HepG2 (cell line): ENCODE measurements at places on chromosomes 2 and 18.
A peak's percentile ranks its signal among the peaks of the same experiment; 100 is the strongest.

DNA sequence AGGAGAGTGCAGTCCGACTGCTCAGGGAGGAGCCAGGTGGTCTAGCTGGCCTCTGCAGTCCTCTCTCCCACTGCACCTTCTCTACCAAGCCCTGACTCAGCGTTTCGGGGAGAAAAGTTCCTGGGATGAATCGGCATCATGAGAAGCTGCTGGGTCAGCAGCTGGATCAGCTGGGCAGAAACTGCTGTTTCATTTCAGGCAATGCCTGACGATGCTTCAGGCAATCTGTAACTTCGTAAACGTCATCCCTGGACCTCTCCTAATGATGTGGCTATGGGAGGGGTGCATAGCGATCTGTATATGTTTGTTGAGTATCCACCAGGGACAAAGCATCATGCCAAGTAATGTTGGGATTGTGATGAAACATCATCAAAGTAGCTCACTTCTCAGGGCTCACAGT lies 20.7 kb downstream of the LIPG start:
- no peak for DNase-seq

DNA sequence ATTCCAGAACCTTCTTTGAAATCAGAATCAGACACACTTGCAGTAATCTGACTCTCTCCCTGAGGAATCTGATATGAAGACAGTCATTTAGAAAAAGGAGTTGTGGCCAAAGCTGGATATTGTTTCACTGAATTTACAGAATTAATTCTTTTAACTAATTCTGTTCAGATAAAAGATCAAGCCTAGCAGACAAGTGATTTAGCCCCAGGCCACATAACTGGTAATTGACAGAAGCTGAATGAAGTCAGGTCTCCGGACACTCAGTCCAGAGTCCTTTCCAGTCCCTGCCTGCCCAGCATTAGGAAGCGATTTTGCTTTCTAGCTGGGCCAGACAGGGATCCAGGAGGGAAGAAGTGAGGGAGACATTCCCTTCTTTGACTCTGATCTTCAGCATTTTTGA lies 110.7 kb upstream of the AQP4 start:
- DNase-seq, result no peak

DNA sequence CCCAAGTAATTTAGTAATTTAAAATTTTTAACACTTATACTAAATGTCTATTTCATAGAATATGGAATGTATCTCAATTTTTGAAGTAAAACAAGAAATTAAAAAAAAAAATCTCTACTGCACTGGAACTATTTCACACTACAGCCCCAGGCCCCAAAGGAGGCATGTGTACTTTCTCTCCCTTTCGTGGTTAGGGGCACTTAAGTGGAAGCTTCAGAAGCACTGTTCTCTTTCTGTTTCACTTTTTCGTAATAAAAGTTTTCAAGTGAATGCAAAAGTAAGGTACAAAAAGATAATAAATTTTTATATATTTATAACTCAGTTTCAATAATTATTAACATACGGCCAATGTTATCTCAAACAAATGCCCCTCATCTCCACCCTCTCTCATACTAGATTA lies 123.8 kb upstream of the STON1 start:
- no peak for DNase-seq

DNA sequence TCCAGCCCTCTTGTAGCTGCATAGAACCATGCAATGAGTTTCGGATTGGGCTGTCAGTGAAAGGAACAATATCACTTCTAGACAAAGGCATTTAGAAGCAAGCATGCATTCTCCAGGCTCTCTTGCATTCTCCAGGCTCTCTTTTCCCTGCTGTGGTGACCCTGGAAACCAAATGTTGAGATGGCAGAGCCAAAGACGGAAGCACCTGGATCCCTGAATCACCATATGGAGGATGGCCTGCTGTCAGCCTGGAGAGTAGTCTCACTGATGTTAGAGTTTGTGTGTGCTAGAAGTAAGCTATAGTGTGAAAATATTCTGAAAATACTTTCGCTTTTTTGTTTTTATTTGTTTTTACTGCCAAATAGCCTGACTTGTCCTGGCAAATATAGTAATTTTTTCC lies 203.9 kb downstream of the C1D start:
- no peak for DNase-seq

GRCh38 chr2:207458582-207458981 lies 71.2 kb upstream of the CREB1 start:
- DNase-seq, result no peak

DNA sequence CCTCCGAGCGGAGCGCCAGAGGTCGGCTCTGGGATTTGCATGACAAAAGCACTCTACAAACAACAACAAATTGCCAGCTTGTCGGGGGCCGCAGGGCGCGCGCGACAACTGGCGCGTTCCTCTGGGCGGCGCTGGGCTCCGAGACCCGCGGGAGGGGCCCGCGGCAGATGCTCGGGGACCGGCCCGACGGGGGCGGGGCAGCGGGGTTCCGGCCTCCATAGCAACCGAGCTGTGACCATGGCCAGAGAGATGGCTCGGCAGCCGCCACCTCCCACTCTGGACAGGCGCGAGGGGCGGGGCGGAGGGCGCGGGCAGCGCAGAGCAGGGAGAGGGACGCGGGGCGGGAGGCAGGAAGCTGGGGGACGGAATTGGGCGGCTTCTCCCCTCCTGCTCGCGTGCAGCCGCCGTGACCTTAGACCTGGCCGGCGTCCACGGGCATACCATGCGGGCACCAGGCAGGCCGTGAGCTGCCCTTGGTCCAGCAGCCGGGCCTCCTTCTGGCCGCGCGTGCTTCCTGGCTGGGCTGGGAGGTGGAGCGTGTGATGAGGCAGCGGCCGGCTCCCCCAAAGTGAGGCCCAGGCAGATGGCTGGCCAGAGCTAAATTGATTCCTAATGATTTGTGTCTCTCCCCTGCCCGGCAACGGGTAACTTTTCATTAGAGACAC lies 171.5 kb downstream of the CELF4 start:
- no peak for DNase-seq

DNA sequence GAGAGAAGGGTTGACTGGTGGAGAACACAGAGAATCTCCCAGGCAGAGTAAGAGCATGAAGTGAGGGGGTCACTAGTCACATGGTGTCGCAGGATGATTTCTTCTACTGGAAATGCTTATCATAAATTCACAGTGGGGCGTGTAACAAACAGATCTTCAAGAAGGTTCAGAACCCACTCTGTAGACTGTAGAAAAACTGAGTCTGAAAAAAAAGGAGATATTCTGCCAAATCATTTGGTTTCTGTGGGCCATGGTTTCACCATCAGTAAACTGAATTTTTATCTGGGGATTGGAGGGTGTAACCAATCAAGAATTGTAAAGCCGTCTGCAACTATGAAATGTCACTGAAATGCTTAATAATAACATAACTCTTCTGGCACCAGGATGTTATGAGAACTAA lies 15.0 kb downstream of the TPGS2 start:
- DNase-seq, result no peak

DNA sequence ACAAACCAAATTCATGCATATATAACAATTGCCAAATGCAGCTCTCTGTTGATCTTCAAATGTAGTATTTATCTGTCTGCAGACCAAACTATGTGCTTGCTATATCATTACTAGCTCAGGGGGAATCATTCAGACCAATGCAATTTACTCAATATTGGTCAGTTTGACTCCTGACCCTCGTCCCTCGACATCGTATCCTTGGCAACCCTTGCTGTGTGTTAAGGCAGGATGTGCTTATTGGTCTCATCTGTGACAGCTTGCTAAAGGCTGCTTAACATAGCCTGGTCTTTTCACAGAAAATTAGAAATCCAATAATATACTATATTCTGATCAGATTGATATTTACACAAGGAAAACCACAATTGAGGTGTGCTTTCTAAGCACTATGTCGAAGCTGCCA lies 747.1 kb downstream of the GALR1 start:
- DNase-seq, result no peak

DNA sequence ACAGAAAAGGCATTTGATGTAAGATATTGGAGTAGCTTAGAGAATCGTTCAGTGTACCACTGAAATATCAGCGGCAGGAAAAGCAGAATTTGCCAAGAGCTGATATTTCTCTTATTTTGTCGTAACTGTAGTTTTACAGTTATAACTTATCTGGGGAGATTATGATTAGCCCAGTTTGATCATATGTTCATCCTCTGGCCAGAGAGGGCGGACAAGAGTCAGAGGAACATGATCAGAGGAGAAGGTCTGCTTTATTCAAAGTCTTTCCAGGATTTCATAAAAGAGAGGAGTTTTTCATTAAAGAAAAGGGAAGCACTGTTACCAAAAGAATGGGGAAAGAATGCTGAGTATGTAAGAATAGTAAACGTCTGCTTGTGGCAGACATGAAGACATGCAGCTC lies 1655.6 kb downstream of the DPP10 start:
- DNase-seq, result no peak

GRCh38 chr18:79260510-79260909 lies 135.2 kb upstream of the NFATC1 start:
- DNase-seq, result no peak

- peak; percentile 95 for DNase-seq
Observed at GRCh38 chr2:26244309-26245230, at the start of the genes HADHA and HADHB. HADHA (minus strand) TSS chr2:26244632; CDS start chr2:26244596, 36 bp downstream. HADHB (plus strand) TSS chr2:26244939; CDS start chr2:26254255, 9,316 bp downstream.

DNA sequence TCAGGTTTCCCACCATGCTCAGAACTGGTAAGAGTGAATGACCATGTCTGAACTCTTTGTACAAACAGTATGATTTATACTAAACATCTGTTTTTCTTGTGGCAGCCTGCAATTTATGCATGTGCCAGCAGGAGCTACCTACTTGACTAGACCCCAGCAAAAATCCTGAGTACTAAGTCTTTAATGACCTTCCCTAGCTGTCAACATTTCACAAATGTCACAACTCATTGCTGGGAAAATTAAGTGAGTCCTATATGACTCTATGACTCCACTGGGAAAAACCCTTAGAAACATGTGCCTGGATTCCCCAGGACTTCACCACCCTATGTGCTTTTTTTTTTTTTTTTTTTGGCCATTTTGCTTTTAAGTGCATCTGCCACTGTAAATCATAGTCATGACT lies 1225.8 kb downstream of the SUCLG1 start:
- DNase-seq, result no peak

GRCh38 chr2:120538691-120539423 lies 192.9 kb downstream of the INHBB start:
- peak; percentile 45 for DNase-seq

GRCh38 chr18:35528749-35529274 lies 31.1 kb upstream of the INO80C start:
- DNase-seq, result no peak

DNA sequence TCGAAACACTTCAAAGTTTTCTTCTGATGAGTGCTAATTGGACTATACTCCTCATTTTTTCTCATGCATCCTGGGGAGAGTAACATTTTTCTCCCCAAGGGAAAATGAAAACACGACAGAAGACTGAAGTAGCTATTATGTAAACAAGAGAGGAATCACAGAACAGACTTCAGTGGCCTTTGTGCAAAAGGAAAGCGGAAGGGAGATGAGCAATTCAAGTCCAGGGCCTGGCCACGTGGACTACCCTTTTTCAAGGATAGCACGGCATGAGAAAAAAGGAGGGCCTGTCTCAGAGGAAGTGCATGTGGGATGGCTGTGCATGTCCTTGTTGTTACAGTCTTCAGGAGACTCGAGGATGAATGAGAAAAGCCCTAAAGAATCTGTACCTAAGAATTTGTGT lies 43.8 kb upstream of the KCNE4 start:
- no peak for DNase-seq

- DNase-seq, result no peak
Observed at GRCh38 chr2:28469304-28469703, 26.6 kb upstream of the PLB1 start.

- DNase-seq, result no peak
Observed at GRCh38 chr18:59142274-59142673, 2.6 kb downstream of the SEC11C start.

GRCh38 chr2:44367591-44367990 lies 5.8 kb downstream of the CAMKMT start:
- DNase-seq, result no peak

- no peak for DNase-seq
Observed at GRCh38 chr2:147255812-147256211, 589.0 kb upstream of the ACVR2A start.

- no peak for DNase-seq
Observed at GRCh38 chr18:23867006-23867405, 147.5 kb upstream of the TTC39C start.

DNA sequence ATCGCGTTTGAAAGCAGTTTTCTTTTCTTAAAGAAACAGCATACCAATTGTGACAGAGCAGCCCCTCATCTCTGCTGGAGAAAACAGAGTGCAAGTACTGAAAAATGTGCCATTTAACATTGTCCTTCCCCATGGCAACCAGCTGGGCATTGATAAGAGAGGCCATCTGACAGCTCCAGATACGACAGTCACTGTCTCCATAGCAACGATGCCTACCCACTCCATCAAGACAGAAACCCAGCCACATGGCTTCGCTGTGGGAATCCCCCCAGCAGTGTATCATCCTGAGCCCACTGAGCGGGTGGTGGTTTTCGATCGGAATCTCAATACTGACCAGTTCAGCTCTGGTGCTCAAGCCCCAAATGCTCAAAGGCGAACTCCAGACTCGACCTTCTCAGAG lies 9.5 kb downstream of the GRHL1 start:
- DNase-seq, result no peak

DNA sequence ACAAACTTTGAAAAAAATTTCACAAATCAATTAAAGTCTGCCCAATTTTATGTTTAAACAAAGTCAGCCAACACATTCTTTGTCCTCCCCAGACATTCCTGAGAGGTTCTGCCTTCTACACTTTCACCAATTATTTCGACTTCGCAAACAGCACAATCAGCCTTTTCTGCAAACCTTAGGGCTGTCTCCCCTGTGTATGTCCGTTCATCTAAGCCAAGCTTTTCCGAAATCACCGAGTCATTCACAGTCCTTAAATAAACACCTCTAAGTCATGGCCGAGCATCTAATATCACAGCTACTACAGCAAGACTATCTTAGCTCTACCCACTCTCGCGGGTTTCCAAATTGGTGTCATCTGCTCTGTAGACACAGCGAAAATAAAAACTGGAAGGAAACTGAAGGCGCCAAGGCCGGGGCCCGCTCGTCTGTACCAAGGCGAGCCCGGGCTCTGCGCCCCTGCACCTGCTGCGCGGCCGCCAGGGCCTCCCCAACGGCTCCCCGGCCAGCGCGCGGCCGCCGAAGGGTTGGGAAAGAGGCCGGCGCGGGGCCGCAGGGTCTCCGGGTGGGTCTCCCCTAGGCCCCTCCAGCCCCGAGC lies 730 bp downstream of the ODC1 start:
- peak; percentile 38 for DNase-seq

GRCh38 chr2:189536830-189537229 lies 43.8 kb downstream of the SLC40A1 start:
- no peak for DNase-seq

- DNase-seq, result no peak
Observed at GRCh38 chr2:62141142-62141740, 54.7 kb upstream of the B3GNT2 start.

DNA sequence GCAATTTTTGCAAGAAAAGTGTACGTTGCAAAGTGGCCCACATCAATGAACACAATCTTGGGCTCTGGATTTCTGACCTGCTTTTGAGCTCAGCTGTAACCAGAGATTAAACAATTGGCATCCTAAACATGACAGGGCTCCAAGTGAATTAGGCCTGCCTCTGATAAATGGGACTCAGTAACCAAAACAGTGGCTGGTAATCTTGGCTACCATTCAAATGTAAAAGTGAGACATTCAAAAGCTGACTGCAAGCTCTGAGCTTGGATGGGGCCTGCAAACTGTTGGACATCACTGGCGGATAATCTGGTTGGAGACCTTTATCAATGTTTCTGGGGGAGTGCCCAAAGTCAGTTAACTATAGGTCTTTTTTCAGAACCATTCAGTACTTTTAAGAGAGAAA lies 160.7 kb downstream of the RAB3GAP1 start:
- DNase-seq, result no peak

GRCh38 chr2:11514081-11514730 lies 19.6 kb upstream of the GREB1 start:
- DNase-seq, result peak; percentile 66
